NCI-H1436 treated with DMSO at 0.1 percent for 48 hours (cell line): ENCODE measurements at places on chromosomes 3 and 15.

- DNase-seq: no peak
Observed at GRCh38 chr3:102866845-102867244, 432.0 kb downstream of the ZPLD1 start.

GRCh38 chr3:525415-525814, 328.9 kb downstream of the CHL1 start:
- no peak for DNase-seq

GRCh38 chr3:42804831-42805132, 492 bp upstream of the HIGD1A start:
- no peak for DNase-seq

DNA sequence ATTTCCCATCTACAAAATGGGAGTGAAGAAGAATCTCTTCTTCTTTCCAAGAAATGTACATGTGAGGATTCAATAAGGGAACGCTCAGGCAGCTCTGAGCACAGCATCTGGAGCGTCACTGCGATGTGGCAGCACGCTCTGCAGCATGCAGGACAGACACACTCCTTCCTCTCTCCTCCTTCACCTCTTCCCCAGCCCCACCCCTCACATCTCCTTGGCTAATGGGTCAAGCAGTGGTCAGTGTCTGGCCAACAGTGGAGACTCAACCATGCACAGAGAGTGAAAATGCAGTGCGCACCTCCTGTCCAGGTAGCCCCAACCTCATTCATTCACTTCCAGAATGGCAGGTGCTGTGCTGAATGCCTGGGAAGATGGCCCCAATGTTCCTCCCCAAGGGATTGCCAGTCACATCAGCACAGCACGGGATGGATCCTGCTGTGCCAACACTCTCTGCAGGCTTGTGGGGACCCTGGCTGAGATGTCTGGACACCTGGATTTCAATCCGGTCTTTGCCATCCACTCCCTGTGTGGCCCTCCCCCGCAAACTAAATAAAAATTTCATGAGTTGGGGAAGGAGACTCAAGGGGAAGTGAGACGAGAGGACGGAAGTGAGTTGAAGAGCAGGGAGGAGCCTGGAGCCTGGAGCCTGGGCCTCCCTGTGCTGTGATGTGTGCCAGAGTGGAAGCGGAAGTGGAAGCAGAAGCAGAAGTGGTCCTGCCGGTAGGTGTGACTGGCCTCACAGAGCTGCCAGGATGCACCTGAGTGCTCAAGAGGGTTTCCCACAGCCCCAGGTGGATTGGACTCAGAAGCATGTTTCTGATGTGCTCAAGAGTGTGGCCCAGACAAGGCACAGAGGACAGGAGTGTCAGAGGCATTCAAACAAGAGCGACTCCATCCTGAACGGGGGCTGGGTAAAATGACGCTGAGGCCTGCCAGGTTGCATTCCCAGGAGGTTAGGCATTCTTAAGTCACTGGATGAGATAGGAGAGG, 163.9 kb downstream of the SMAD6 start:
- DNase-seq: no peak

- DNase-seq: no peak
Observed at GRCh38 chr15:54599386-54599785, 597.4 kb downstream of the RSL24D1 start.

DNA sequence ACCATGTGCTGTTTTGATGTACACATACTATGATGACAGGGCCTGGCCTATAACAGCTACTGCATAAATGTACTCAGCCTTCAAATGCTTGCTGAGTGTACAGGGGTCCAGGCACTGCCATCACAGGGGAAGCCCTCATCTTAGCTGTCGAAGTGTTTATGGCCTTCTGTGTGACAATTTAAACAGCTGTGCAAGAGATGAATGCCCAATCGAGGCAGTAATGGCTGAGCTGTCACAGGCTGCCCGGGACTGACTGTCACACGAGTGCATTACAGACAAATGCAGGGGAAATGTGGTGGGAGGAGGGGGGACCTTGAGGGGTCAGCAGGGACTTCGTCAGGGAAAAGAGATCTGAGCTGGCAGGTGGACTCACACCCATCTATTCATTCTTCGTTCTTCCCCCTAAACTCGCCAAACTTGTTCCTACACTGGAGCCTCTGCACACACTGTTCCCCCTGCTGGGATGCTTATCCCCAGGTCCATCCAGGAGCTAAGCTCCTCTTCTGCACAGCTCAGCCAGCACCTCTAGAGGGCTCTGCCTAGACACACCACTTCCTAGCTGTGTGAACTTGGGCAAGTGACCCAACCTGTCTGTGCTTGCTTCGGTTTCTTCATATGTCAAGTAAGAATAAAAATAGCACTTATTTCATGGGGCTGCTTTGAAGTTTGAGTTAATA, 156.2 kb upstream of the IQSEC1 start:
- DNase-seq: no peak

DNA sequence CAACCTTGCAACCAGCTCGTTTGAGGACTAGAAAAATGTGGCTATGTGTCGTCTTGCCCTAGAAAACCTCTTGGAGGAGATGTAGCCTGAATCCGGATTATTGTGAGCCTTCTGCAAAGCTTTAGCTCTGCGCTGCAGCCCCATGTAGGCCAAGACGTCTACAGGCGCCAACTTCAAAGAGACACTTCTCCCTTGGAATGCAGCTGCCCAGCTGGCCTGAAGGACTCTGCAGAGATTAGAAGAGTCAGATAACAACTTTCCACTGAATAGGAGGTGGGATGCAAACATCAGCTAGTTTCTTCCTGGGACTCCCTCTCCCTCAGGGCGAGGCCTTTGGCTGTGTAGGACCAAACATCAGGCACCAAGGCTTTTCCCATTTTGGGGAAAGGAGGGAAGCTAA, 356.5 kb upstream of the IL12A start:
- DNase-seq: no peak

DNA sequence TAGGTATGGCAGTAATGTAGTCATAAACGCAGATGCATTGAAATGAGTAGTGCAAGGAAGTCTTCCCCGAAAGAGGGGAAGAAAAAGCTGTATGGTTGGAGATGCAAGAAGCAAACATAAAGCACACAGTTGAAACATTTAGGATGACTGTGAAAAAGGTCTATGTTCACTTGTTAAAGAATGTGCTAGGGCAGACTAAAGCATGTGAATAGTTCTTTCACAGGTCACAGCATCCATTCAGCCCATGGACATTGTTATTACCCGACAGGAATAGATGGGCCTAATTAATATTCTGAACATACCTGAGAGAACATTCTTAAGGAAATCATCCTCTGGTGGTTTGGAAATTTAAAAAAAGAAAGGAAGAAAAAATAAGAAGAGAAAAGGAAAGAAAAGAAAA, 595.2 kb downstream of the ZIC1 start:
- no peak for DNase-seq
